ENCODE measurements at places on chromosomes 5 and 9. TPM values are rescaled to one million over a fixed set of nuclear protein-coding genes. Genes with fewer than 3 reads are reported as not detected.

The MEGF10 gene
- 0.52 TPM for total RNA-seq

The IFNA2 gene
- not detected for total RNA-seq

The SLC24A2 gene
- not detected for total RNA-seq

The GRIN3A gene
- 0.33 TPM for total RNA-seq

The POU5F2 gene
- 2.8 TPM for total RNA-seq

The PCDHGA4 gene
- 10.2 TPM for total RNA-seq

The C9 gene
- total RNA-seq = 0.30 TPM

Data from aorta (tissue), 5 donors.